ENCODE measurements at places on chromosomes 13 and 19.

- DNase-seq = no peak
Measured at GRCh38 chr13:45280011-45280410, 61.0 kb downstream of the TPT1 start.

DNA sequence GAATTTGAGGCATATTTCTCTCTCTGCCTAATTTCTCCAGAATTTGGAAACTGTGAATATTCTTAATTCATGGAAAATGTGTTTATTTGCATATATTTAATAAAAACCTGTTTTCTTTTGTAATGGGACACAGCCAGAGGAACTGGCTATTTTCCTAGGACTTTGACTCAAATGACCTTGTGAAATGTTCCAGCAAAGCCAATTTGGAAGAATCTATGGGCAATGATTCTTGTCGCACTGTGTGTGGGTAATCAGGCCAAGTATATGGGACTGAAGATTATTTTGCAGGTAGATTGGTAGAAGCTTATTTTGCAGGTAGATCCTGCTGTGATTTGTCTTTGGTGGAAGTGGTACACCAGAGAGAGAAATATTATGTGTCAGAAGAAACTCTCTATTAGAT, 38.8 kb downstream of the SUCLA2 start:
- DNase-seq = no peak

- no peak for DNase-seq
Measured at GRCh38 chr13:90455823-90456222, 891.7 kb upstream of the MIR17HG start.

DNA sequence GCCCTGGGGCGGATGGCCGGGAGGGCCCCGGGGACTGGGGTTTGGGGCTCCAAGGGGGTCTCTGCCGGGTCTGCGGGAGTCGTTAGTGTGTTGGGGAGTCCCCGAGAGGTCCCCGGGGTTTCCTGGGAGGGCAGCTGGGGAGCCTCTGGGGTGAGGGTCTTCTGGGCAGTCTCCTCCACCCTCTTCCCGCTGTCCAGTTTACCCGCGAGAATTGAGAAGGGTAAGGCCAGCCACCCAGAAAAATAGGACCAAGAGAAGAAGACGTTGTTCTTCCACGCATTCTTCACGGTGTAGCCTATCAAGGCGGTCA, 1.0 kb upstream of the ETFB start:
- DNase-seq = no peak

DNA sequence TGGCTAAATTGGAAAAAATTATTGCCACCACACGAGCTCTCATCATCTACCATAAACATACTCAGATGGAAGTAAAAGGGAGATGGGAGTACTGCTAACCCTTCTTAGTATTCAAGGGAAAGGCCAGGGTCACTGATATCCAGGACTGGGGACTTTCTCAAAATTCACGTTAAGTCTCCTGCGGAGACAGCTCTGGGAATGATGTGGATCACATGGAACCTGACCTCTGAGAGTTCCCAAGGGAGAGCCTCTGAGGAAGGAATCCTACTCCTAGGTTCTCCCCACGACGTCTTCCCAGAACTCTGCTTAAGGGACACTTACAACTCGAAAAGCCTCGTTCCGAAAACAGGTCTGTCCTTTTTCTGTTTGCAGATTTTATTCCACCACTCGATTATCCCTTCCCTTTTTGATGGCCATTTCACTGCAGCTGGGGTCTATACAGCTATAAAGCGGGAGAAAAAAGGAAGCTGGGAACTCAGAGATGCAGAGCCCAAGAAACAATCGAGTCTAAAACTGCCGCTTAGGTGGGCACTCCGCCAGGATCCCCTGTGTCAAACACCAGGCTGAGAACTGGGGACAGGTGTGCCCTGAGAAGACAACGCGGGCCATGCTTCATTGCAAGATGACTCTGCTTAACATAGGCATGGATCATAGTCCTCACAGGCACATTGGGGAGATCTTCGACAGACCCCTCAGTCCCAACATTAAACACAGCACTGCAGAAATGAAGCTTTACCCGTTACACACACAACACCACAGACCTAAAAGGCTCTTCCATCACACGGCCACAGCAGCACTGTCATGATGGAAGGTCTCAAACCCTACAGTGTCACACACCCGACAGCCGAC, 823 bp upstream of the ZNF567 start:
- DNase-seq = no peak

DNA sequence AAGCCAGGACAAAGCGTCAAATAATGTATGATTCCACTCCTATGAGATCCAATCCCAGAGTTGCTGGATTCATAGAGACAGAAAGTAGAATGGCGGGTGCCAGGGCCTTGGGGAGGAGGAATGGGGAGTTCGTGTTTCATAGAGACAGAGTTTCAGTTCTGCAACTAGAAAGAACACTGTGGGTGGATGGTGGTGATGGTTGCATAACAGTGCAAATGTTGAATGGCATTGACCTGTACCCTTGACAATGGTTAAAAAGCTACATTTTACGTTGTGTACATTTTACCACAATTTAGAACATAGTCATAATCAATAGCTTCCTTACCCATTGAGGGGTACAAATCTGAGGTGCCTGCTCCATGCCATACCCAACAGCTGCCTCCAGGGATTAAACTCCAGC, 33.4 kb downstream of the MBD3L2B start:
- no peak for DNase-seq

GRCh38 chr13:50162567-50162966, 147.3 kb downstream of the KCNRG start:
- DNase-seq = no peak

DNA sequence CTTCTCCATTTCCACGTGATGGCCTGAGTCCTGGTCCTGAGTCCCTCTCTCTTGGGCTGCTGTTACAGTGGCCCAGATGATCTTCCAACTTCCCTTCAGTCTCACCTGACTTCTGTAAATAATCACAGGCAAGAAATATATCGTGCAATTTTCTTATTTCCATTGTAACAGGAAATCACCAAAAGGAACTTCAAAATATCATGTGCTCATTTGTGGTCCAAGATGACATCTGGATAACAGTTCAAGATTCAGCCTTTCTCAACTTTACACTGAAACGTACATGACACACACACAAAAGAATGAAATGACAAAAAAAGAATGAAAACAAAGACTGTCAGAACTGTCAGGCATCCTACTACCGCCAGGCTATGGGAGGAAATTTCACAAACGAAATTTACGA, 22.0 kb upstream of the RAP2A start:
- DNase-seq = no peak

DNA sequence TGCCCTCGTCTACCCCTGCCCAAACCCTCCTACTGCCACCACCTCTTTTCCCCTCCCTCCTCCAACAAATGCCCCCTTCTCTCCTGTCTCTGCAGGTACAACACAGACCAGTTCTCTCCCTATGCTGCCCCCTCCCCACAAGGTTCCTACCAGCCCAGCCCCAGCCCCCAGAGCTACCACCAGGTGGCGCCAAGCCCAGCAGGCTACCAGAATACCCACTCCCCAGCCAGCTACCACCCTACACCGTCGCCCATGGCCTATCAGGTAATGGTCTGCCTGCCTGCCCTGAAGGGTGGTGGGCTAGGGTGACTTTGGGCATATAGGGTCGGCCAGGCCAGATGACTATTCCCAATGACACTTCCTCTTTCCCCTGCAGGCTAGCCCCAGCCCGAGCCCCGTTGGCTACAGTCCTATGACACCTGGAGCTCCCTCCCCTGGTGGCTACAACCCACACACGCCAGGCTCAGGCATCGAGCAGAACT, 6.5 kb upstream of the TIMM50 start:
- peak; percentile 64 for DNase-seq

- peak; percentile 33 for DNase-seq
Measured at GRCh38 chr19:17184371-17184841, 30.8 kb upstream of the USE1 start.

DNA sequence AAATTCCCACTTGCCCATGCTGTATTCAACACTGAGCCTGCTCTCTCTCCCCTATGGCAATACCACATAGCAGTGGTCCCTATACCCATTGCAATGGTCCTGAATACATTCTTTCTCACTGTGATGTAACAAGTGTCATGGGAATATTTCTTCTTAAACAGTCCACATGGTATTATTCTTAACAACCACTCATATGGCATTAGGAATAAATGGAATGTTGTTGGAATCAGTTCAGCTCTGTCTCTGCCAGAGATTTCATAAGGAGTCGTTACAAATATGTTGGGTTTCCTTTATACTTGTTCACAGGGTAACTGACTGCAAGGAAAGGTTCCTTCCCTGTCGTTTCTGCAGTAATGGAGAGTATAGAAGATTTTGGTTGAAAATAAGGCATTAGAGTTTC, 128.3 kb upstream of the SPATA13 start:
- no peak for DNase-seq

GRCh38 chr19:43485951-43486350, 18.6 kb downstream of the PHLDB3 start:
- DNase-seq = no peak

DNA sequence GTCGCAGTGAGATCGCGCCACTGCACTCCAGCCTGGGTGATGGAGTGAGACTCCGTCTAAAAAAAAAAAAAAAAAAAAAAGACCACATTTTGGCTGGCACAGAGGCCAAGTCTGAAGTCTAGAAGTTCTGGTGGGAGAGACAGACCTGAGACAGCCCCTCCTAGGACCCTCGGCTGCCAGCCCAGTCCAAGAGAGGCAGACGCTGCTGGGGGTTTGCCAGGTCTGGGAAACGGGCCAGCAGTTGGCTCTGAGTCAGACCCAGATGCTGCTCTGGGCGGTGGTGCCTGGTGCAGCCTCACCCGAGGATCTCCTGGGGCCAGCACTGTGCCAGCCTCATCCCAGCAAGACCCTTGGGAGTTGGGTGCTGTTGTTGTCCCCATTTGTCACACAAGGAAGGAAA, 5.8 kb downstream of the FCHO1 start:
- DNase-seq = no peak

GRCh38 chr19:405121-405965, 3.6 kb downstream of the C2CD4C start:
- no peak for DNase-seq

- no peak for DNase-seq
Measured at GRCh38 chr13:25752957-25753551, 298.8 kb downstream of the SHISA2 start.

Data from activated CD8-positive, alpha-beta memory T cell treated with anti-CD3 and anti-CD28 coated beads for 1 hour (primary cell).